ENCODE measurements at places on chromosomes 7 and 10. TPM values are rescaled to one million over a fixed set of nuclear protein-coding genes. Genes with fewer than 3 reads are reported as not detected.

DNA sequence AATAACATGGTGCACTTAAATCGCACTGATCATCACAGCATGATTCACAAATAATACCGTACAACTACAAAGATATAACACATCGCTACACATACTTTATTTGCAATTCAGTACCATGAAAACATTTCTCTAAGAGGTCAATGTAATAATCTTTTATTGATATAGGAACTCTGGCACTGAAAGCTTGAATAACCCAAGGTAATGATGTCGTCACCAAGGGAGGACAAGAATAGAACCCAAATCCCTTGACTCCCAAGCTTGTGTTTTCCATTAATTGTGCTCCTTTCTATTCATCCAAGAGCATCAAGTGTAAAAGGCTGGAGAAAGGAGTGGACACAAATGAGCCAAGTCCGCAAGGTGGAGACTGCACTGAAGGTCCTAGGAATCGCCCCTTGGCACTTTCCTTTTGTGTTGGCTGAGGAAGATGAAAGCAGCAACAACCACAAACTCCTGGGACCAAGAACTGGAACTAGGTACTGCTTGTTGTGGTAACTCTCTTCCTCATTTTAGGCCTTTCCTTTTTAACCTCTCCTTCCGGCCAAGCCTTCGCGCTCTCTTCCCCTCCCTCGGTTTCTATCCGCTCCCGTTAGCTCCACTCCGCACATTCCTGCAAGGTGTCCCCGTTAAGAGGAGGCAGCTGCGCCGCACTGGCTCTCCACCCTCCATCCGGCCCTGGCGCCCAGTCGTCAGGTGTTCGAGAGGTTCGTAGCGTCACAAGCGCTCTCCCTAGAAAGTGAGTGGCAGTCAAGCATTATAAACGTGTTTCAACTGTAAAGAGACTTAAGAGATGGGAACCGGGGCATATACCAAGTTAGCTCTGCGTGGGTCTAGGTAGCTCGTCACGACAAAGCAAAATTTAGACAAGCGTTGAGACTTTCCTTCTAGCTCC, 1.0 kb upstream of the CBLL1 start:
- no peaks in the 10 kb centered on the region for H3K36me3 ChIP-seq
- no peaks in the 10 kb centered on the region for H3K27me3 ChIP-seq
- DNase-seq = peak; percentile 62
- peak overlapping the region; percentile 61 for H3K4me3 ChIP-seq
- H3K27ac ChIP-seq = peak overlapping the region; percentile 97

- H3K27ac ChIP-seq = no peak overlapping the region
- H3K27me3 ChIP-seq = no peaks in the 10 kb centered on the region
- no peak for DNase-seq
- H3K4me1 ChIP-seq = no peaks in the 10 kb centered on the region
Measured at GRCh38 chr7:136036336-136036735, 59.2 kb upstream of the MTPN start.

DNA sequence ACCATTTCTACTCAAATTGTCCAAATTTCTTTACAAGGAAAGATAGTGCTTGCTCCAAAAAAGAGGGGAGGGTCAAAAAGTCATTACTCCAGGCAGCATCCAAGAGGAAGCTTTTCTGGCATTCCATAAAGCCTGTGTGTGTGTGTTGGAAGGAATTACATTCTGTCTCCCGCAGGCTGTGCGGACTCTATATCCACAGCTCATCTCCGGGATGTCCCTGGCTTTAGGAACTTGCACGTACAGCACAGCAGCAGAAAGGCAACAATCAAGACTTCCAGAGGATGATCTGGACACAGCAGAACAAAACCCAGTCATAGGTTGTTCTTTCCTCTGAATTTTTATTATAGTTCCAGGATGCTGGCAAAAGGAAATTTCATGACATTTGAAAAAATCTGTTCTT, 94.8 kb downstream of the ITIH5 start:
- H3K4me1 ChIP-seq = peaks cover 22% of the 10 kb centered on the region
- H3K4me3 ChIP-seq = no peak overlapping the region
- DNase-seq = no peak
- H3K27me3 ChIP-seq = no peaks in the 10 kb centered on the region

GRCh38 chr10:88980800-88981199, 9.8 kb upstream of the FAS start:
- peaks cover 23% of the 10 kb centered on the region for H3K4me1 ChIP-seq
- no peak for DNase-seq
- no peaks in the 10 kb centered on the region for H3K36me3 ChIP-seq
- H3K27me3 ChIP-seq = no peaks in the 10 kb centered on the region

DNA sequence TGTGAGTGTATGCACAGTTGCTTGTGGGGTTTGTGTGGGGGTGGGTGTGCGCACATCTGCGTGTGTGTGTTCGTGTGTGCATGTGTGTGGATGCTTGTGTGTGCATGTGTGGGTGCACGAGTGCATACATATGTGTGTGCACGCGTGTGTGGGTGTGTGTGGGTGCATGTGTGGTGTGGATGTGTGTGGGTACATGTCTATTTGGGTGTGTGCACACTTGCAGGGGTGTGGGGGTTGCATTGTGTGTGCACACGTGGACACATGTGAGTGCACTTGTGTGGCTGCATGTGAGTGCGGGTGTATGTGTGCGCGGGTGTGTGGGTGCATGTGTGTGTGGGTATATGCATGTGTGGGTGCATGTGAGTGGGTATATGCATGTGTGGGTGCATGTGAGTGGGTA, 73.7 kb downstream of the NKX6-2 start:
- DNase-seq = no peak
- peaks cover 83% of the 10 kb centered on the region for H3K36me3 ChIP-seq
- H3K4me1 ChIP-seq = no peaks in the 10 kb centered on the region
- H3K27me3 ChIP-seq = no peaks in the 10 kb centered on the region
- no peak overlapping the region for H3K27ac ChIP-seq

ODAD2 gene
- 19.3 TPM for total RNA-seq

GRCh38 chr7:145036604-145037405, 201.0 kb upstream of the TPK1 start:
- no peak for DNase-seq
- H3K27ac ChIP-seq = no peak overlapping the region
- no peaks in the 10 kb centered on the region for H3K4me1 ChIP-seq
- H3K36me3 ChIP-seq = no peaks in the 10 kb centered on the region
- no peaks in the 10 kb centered on the region for H3K27me3 ChIP-seq
- H3K4me3 ChIP-seq = no peak overlapping the region

GRCh38 chr10:33706746-33707145, 372.3 kb upstream of the NRP1 start:
- no peak overlapping the region for H3K27ac ChIP-seq
- DNase-seq = no peak
- no peak overlapping the region for H3K4me3 ChIP-seq
- H3K27me3 ChIP-seq = no peaks in the 10 kb centered on the region
- no peaks in the 10 kb centered on the region for H3K36me3 ChIP-seq

- no peaks in the 10 kb centered on the region for H3K4me1 ChIP-seq
- DNase-seq = no peak
- no peaks in the 10 kb centered on the region for H3K27me3 ChIP-seq
- no peaks in the 10 kb centered on the region for H3K36me3 ChIP-seq
- H3K4me3 ChIP-seq = no peak overlapping the region
Measured at GRCh38 chr7:147869456-147869855, 721.1 kb upstream of the C7orf33 start.

MRPS16 gene
- total RNA-seq = 35.3 TPM

DNA sequence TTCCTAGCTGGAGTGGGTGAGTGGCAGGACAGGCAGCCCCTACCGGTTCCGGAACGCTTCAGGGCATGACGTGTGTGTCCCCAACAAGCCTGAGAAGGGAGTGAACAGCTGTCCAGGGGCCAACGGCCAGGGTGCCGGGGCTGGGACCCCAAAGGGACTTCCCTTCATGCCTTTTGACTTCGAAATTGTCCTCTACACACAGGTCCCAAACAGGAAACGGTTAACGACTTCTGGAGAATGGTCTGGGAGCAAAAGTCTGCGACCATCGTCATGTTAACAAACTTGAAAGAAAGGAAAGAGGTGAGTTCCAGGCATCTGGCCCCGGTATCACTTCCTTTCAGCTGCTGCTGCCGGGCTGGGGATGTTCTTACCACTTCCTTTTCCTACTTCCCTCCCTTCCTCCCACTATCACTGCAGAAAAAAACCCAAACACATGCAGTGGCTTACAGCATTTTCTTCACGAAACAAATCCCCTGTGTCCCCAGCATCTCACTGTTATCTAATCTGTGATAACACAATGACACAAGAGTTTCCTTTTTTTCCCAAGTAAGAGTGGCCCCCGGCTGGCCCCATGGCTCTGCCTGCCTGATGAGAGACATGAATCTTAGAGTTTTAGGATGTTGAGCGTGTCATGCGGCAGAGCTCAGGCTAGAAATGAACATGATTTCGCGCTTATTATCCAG, 63.2 kb downstream of the MKI67 start:
- H3K36me3 ChIP-seq = peaks cover 30% of the 10 kb centered on the region
- DNase-seq = peak; percentile 71
- peak overlapping the region; percentile 9 for H3K4me3 ChIP-seq
- H3K4me1 ChIP-seq = peaks cover 24% of the 10 kb centered on the region
- no peaks in the 10 kb centered on the region for H3K27me3 ChIP-seq
- H3K27ac ChIP-seq = peak overlapping the region; percentile 92

- H3K4me1 ChIP-seq = no peaks in the 10 kb centered on the region
- H3K36me3 ChIP-seq = no peaks in the 10 kb centered on the region
- no peaks in the 10 kb centered on the region for H3K27me3 ChIP-seq
- no peak for DNase-seq
- no peak overlapping the region for H3K27ac ChIP-seq
Measured at GRCh38 chr10:54985732-54986131, 184.7 kb upstream of the PCDH15 start.

TAS2R41 gene
- total RNA-seq = not detected

FAM180A gene
- total RNA-seq = not detected

DNA sequence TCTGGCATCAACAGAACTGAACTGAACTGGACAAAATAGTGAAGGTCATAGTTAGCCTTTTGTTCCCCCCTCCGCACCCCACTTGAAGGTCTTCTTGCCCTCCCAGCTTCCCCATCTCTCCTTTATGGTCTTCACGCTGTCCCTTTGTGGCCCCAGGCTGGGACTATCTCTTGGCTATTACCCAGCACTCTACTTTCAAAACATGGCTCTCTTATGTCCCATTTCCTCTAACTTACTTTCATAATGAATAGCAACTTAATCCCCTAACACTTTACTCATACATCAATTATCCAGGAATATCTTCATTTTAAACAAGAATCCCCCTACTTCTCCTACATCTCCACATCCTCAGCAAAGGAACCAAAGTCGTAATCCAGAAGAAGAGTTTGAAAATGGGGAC, 135.3 kb upstream of the ITGB1 start:
- no peak overlapping the region for H3K27ac ChIP-seq
- no peaks in the 10 kb centered on the region for H3K4me1 ChIP-seq
- no peaks in the 10 kb centered on the region for H3K36me3 ChIP-seq
- no peaks in the 10 kb centered on the region for H3K27me3 ChIP-seq
- no peak for DNase-seq

GRCh38 chr7:25832929-25833328, 319.1 kb upstream of the NFE2L3 start:
- H3K4me1 ChIP-seq = no peaks in the 10 kb centered on the region
- DNase-seq = no peak
- H3K27ac ChIP-seq = no peak overlapping the region
- H3K27me3 ChIP-seq = no peaks in the 10 kb centered on the region
- no peaks in the 10 kb centered on the region for H3K36me3 ChIP-seq
- no peak overlapping the region for H3K4me3 ChIP-seq

RBP3 gene
- total RNA-seq = not detected

DNA sequence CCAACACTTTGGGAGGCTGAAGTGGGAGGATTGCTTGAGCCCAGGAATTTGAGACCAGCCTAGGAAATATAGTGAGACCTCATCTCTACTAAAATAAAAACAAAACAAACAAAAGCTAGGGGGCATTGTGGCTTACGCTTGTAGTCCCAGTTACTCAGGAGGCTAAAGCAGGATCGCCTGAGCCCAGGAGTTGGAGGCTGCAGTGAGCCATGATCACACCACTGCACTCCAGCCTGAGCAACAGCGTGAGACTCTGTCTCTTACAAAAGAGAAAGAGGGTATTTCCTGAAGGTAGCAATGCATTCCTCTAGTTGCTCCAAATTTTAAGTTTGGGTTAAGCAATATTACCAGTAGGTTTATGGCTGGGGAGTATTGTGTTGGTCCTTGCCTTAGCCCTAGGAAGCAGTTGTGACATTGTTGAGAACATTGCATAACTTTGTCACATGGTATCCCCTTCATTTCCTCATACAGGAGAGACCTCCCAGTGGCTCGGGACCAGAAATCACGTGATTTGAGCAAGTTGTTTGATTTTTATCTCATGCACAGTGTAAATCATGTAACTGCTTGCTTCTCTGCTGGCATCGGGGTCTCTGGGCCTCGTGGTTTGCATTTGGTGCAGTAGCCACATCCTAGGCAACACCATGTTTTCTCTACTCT, 23.3 kb upstream of the SMARCD3 start:
- no peaks in the 10 kb centered on the region for H3K27me3 ChIP-seq
- peak overlapping the region; percentile 77 for H3K27ac ChIP-seq

- no peak for DNase-seq
- no peaks in the 10 kb centered on the region for H3K36me3 ChIP-seq
- H3K4me1 ChIP-seq = peaks cover 13% of the 10 kb centered on the region
Measured at GRCh38 chr7:80775482-80775881, 137.0 kb downstream of the CD36 start.

DNA sequence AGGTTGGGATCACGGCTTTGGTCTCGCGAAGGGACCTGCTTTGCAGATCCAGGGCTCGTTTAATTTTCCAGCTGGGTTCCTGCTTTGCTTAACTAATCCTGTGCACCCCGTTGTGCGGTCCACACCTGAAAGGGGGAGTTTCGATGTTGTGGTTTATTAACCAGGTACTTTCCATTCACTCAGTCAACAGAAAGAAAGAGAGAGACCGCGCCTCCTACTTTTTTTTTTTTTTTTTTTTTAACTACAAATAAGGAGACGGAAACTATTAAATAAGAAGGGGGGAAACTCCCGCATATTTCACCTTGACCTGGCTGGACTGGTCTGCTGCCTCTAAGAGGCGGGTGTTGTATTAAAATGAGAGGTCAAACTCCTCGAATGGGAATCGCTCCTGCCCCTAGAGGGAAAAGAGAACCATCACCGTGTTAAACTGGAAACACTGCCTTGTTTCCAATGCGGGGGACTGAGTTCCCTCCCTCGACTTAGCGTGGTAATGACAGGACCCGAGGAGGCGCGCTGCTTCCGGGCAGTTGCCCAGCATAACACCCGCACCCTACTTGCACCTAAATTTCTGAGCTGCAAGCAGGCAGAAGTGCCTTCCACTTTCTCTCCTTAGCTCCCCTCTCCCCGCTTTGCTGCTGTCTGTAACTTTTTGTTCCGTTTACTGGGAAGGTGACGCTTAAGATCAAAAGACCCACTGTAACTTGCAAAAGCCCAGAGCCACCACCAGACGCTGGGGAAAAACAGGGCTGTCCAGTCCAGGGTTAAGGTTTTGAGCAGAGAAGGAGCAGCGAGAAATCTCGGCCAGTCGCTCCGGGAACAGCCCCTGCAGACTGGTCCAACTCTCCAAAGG, 1.1 kb upstream of the ITGB8 start:
- peak overlapping the region; percentile 85 for H3K27ac ChIP-seq
- H3K4me3 ChIP-seq = peak overlapping the region; percentile 37
- peaks cover 16% of the 10 kb centered on the region for H3K4me1 ChIP-seq
- H3K27me3 ChIP-seq = no peaks in the 10 kb centered on the region
- DNase-seq = peak; percentile 82
- H3K36me3 ChIP-seq = no peaks in the 10 kb centered on the region

PTF1A gene
- not detected for total RNA-seq

HKDC1 gene
- 3.5 TPM for total RNA-seq

Measured in upper lobe of left lung (tissue), 6 donors.